ENCODE measurements at places on chromosomes 6 and 20.

DNA sequence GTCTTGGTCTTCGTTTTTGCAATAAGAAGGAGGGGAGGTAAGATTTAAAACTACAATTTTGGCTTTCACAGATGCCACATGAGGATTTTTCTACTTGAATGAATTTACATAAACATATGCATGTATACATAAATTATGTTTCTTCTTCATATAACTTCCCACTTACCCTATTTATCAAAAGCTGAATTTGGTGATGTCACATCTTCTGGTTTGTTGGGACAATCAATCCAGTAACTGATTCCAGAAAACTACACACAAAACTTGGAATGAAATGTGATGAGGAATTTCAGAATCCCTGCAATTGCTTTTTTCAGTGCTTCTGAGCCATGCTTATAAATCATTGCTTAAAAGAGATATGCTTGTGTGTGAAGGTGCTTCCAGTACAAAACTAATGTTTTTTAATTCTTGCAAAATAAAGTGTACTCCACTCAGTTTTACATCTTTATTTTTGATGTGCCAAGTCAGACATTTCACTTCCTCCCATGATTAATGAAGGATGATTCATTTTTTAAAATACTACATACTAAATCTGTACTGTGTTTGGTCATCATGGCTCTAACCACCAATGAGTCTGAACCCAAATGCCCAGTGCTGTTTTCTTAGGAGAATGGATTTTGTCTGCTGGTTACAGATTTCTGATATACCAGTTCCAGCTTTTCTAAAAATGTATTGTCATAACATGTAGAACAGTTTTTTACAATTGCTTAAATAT lies 32.1 kb upstream of the RIN2 start:
- DNase-seq: no peak

- DNase-seq: no peak
These were observed 20.6 kb downstream of the ENPP3 start for GRCh38 chr6:131657630-131658111.

DNA sequence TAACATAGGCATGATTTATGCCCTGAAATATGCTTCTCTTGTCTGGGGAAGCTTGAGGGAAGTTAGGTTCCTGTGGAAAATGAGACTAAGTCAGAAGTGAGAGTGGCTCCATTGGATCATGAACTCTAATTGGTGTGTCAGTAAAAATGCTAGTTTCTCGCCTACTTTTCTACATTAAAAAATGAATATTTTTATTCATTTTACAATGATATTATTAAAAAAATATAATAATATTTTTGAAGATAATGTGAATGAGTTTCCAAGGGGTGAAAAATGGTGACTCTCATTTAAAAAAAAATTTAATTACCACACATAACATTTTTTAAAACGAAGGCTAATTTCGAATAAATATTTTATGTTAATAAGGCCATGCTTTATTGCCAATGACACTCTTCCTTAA lies 84.2 kb downstream of the HIVEP1 start:
- no peak for DNase-seq

- DNase-seq: no peak
These were observed 60.4 kb upstream of the AKAP12 start for GRCh38 chr6:151179321-151179720.

- DNase-seq: no peak
These were observed 96.2 kb downstream of the SNX5 start for GRCh38 chr20:17872434-17872833.

GRCh38 chr20:38889792-38890496 lies 36.3 kb upstream of the FAM83D start:
- DNase-seq: no peak

DNA sequence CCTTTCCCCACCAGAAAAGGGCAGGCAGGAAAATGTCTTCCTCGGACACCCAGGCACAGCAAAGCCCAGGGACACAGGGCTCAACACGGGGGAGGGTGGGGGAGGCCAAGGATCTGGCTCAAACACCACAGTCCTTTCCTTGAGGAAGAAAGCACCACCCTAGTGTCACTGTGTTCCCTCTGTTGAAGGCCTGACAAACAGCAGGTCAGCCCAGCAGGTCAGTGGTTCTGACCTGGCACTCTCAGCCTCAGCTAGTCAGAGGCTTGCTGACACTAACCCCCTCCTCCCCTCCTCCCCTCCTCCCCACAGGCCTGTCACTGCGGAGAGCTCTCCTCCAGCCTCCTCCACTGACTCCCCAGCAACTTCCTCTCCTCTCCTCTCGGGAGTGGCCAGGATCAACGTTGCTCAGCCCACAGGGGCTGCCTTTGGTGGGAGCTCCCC lies 239.6 kb downstream of the LRFN2 start:
- DNase-seq: no peak

GRCh38 chr6:79614326-79615305 lies 16.5 kb upstream of the SH3BGRL2 start:
- DNase-seq: no peak

DNA sequence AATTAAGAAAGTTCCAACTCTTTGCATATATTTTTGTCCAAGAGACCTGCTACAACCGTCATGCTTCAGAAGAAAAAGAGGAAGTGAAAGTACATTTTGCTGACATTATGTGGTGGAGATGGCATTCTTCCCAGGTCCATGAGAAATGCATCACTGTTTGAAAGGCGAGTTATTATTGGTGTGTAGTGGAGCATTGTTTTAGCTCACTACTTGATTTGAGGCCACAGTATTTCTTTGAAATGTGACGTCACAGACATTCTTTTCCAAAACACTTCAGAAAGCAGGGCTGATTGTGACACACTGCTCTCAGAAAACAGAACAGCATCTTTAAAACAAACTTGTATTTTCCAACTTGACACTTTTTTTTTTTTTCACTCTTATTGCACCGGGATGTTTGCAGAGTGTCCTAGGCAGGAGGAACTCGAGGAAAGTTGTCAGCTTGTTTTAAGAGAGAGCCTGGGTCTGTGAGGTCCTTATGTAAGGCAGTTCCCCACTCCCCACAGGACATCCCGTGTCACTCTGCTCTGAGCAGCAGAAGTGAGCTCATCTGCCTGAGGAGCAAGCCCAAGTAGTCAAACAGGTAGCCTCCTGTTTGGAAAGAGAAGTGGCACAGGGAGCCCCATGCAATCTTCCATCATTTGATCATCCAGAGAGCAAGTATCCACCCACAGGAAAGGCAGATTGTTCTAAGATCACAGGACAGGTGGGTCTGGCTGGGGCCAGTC lies 1.1 kb downstream of the SPTLC3 start:
- DNase-seq: no peak

DNA sequence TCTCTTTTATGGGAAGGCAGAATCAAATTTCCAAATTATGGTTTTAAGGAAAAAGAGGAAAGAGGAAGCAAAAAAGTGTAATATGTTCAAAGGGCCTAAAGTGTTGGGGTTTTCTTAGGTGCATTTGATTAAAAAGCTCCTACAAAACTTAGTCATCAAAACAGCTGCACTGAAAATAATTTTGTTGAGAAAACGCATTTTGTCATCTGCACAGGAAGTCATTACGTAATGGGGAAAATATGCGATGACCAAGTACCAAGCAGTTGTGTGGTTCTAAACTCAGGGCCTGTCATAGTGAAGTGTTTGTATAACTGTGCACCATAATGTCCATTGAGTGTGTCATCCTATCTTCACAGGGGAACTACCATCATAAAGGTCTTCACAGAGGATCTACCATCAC lies 15.6 kb downstream of the HAO1 start:
- DNase-seq: no peak

GRCh38 chr6:32692019-32692418 lies 25.6 kb upstream of the HLA-DQB1 start:
- DNase-seq: no peak

DNA sequence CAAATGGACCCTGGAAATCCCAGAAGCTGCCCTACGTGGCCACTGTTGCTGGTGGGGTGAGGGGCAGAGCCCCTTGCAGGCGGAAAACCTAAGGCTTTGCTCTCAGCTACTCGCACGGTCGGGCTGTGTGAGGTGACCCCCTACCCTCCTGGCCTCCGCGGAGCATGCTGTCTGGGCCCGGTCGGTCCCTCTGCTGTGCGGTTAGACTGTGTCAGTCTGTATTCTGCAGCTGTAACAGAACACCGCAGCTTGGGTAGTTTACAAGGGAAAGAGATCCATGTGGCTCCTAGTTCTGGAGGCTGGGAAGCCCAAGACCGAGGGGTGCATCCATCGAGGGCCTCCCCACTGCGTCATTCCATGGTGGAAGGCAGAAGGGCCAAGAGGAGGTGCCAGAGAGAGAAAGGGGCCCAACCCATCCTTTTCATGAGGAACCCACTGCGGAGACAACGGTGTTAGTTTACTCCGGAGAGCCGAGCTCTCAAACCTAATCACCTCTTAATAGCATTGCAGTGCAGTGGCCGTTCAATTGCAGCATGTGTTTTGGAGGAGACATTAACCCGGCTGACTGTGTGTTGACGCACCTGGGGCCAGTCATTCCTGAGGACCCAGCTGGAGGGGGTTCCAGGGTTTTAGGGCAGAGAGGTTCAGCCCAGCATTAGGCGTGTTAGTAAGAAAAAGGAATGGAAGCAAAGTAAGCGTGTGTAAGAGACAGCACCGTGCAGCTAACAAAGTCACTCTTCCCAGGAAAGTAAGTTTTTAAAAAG lies 18.3 kb downstream of the COL9A3 start:
- DNase-seq: no peak

DNA sequence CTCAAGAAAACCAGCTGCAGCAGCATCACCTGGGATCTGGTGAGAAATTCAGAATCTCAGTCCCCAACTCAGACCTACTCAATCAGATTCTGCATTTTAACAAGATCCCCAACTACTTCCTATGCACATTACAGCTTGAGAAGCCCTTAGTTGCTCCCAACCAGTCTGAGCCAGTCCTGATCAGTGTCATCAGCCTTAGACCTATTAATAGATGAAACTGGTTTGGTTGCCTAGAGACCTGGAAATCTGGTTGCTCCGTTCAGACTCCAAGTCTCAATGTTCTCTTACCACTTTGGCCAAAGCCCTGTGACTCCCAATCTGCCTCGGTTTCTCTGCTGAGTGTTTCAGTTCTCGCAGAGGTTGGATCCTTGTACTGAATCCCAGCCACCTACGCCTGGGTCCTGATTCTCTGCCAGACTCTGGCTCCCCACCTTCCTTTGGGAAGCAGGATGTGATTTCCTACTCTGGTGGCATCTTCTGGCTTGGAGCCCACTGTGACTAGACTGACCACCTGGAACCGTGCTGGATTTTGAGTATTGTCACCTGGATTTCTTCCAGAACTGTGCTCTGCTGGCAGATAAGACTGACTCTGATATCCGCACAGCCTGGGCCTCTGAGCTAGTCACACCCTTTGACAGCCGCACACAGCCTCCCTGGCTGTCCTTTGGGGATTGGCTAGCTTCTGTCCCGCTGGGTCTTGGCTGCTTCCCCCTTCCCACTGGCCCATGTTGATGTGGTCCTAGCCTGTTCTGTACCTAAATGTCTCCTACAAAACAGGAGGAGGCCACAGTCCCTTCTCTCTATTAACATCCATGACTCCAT lies 20.3 kb upstream of the ATXN1 start:
- DNase-seq: no peak

DNA sequence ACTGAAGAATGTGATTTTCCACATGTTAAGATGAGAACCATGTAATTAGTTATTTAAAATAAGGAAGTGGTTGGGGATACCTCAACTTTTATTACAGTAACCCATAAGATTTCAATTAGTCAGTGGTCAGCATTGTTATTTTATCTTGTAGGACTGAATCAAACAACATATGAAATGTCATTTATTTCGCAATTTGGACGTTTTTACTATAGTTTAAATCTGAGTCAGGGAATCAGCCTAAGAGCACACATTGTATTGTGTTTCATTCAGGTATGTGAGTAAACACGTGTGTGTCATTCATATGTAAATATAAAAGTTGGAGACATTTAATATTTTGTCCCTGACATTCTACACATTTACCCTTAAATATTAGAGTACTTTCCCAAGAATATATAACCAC lies 1418.7 kb downstream of the GRIK2 start:
- DNase-seq: no peak

- DNase-seq: no peak
These were observed 13.1 kb upstream of the TCP11 start for GRCh38 chr6:35154262-35154661.

DNA sequence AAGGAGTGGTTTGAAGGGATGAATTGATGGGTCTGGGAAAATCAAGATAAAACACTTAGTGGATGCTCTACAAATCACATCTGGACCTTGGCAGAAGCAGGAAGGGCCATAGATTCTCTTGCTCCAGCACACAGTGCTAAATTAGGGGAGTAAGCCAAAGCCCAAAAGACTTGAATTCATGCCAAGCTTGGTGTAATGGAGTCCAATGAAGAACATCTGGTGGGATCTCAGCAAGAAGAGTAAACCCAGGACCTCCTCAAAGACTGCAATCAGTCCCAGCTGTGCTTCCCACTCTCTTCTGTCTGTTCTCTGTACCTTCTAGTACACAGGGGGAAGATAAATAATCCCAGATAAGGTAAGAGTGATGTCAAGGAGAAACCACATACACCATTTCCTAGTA lies 683.4 kb downstream of the RNF144B start:
- no peak for DNase-seq

DNA sequence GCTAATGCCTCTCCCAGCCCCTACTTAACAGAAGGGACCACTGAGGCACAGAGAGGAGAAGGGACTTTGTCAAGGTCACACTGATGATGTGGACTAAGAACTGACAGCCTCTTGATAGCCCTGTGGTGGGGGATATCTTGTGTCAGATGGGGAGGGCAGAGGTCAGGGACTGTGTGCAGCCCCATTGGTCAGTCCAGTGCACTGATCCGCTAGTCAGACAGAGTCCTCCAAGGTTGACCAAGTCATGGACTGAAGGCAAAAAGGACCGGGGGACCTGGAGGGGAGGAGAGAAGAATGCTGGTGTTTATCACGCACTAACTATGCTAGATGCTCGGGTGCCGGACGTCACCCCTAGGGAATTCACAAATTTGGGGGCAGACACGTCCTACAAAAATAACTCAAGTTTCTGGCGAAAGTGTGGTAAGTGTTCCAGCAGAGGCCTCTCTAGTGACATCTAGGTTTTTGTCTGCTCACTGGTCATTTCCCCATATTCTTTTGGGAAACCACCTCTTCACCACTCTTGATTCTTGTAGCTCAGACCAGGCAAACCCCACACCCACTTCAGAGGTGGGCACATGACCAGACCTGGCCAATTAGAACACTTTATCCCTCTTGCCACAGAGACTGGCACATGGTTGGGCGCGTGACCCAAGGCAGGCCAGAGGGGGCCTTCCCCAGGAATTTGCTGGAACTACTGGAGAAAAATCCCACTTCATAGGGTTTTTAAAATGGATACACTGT lies 21.0 kb downstream of the TCF15 start:
- no peak for DNase-seq

Measured in NCI-H146 (cell line).